ENCODE measurements at places on chromosomes 3 and 15.

DNA sequence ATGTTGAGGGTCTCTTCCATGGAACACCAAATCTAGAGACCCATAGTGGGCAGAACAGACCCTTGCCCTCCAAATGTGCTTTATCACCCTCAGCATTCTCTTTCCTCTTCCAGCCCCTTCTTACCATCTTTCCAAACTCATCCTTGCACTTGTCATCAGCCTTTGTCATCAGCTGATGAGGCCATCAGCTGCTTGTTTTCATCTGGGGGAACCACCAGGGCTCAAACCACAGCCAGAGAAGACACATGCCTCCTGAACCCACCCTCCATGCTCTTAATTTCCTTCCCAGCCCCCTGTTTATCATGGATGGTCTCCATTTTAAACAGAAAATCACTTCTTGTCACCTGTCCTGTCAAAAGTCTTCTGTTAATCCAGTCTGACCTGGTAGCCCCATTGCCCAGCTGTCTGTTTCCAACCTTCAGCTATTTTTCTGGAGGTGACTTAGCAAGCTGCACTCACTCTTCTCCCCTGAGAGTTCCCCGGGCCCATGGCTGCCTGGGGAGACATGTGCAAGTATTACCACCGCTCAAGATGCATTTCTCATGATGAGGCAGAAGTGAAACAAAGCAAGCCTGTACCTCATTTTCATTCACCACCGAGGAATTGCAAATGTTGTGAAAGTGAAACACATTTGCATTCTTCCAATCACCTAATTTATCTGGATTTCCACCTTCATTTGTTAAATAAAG lies 14.7 kb upstream of the SYNM start:
- no peak for DNase-seq

DNA sequence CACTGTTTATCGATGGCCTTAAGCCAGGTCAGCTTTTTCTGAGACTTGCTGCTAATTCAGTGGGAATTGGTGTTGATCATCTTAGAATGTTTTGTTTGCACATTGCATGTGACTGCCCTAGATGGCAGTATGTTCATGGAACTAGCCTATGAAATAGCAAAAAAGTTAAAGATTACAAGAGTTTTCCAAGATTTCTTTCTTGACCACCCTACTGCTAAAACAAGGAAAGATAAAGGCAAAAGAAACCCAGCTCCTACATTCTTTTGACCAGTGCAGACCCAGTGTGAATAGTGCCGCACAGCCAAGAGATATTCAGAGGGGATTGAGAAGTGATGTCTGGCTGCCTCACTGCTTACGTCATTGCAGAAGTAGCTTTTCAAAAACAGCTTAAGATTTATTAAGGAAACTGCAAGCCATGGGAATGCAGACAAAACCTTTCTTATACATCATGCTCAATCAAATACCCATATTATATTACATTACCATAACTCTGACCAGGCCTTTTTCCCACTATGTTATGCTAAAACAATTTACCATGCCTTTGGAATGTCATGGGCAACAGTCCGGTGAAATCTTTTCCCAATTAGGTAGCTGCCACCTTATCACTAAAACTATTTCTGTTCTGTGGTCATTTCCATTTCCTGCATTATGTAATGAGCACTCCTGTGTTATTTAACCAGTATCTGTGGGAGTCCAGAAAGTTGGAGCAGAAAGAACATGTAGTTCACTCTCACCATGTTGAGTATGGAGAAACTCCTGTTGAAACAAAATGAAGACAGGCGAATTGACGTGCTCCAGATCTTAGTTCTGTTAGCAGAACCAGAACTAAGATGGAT lies 6.0 kb downstream of the PHLDB2 start:
- DNase-seq, result no peak

DNA sequence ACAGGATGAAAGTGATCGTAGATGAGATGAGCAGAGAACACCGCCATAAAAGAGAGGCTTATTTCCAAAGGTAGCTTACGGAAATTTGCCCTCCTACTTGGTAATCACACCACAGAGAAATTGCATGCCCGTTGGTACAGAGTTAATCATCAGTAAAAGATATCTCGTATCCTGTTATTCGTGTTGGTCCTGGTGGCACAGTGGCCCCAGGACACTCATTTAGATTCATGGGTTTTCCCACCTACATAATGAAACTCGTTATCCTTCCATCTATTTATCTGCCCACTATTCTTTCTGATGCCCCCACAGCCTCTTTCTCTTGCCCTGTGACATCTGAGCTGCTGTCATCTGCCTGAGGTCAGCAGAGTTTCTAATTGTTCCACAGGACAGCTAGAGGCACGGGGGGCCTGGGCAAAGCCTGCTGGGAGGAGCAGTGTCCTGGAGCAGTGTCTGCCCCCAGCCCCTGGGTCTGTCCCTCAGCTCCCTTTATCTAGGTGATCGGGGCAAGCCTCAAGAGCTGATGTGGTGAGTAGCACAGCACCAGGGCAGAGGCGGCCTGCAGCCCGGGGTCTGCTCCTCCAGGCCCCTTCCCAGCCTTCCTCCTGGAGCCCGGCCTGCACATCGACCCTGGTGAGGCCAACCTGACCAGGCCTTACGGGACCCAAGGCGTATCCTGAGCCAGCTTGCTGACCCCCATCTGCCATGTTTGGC lies 42.2 kb downstream of the PXYLP1 start:
- DNase-seq, result no peak

- no peak for DNase-seq
These were observed 261.2 kb upstream of the DNAJC19 start for GRCh38 chr3:181250714-181251113.

GRCh38 chr15:24862726-24863521 lies 91.9 kb upstream of the SNRPN start:
- no peak for DNase-seq

DNA sequence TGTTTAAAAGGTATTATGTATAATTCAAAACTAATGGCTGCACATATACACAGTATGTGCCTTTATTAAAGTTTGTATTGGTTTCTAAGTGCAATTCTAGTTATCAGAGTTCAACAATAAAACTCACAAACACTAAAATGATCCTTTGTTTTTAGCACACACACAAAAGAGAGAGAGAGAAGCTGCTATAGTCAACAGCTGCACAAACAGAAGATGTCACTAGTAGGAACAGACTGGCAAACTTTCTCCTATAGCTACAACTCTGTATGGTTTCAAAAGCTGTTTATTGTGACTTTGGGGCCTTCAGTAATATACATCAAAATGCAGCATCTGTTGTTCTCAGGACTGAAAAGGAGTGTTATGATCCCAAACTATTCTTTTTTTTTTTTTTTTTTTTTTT lies 6.1 kb downstream of the SECISBP2L start:
- no peak for DNase-seq

- DNase-seq, result no peak
These were observed 1.5 kb downstream of the ADCY5 start for GRCh38 chr3:123447416-123447748.

DNA sequence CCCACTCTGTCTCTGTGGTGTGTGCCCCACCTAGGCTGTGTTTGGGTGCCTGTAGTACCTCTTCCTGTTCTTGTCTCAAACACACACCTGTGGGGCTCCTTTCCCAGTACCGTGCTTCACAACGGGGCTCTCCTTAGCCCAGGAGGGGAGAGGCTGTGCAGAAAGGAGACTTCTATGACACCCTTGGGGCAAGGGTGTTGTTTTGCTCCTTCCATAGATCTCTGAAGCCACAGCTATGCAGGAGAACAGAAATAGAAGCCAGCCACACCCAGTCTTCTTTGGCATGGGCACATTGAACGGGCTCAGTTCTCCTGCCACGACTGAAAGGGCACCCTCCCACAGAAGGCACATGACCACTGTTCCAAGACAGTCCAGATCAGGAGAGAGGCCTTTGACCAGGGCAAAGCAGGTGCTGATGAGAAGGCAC lies 74.3 kb downstream of the LIPC start:
- DNase-seq, result no peak

- DNase-seq, result no peak
These were observed 48.9 kb downstream of the TGFBR2 start for GRCh38 chr3:30655187-30655812.

GRCh38 chr3:42680271-42680670 lies 5.1 kb upstream of the KLHL40 start:
- no peak for DNase-seq

- no peak for DNase-seq
These were observed 90.5 kb downstream of the LPP start for GRCh38 chr3:188244395-188244861.

- DNase-seq, result no peak
These were observed 578 bp downstream of the OIP5 start for GRCh38 chr15:41331833-41332193.

DNA sequence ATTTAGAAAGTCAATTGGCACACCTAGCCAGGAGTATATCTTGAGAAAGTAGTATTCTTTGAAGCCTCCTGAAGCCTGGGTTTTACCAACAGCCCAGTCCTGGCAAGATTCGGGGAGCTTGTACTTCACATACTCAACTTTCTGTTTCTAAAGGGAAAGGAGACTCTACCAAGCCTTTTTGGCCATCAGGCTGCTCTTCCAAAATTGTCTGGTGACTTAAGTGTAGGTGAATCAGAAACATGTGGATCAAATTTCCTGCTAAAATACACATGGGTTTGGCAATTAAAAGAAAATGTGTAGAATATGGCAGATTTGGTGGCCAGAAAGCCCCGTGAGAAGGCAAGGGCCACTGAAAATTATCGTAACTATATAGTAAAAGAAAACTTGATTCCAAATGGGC lies 15.9 kb upstream of the GREM1 start:
- no peak for DNase-seq

- DNase-seq, result no peak
These were observed 135.1 kb downstream of the LRRC28 start for GRCh38 chr15:99386391-99386790.

GRCh38 chr15:81056304-81056703 lies 55.6 kb downstream of the TLNRD1 start:
- DNase-seq, result no peak

DNA sequence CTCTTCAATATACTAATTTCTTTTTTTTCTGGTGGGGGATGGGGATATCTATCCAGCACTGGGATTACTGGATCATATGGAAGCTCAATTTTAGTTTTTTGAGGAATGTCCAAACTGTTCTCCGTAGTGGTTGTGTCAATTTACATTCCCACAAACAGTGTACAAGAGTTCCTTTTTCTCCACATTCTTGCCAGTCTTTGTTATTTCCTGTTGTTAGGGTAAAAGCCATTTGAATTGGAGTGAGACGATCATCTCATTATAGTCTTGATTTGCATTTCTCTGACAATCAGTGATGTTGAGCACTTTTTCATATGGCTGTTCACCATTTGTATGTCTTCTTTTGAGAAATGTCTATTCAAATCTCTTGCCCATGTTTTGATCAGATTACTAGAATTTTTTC lies 12.8 kb upstream of the WDR49 start:
- DNase-seq, result no peak

DNA sequence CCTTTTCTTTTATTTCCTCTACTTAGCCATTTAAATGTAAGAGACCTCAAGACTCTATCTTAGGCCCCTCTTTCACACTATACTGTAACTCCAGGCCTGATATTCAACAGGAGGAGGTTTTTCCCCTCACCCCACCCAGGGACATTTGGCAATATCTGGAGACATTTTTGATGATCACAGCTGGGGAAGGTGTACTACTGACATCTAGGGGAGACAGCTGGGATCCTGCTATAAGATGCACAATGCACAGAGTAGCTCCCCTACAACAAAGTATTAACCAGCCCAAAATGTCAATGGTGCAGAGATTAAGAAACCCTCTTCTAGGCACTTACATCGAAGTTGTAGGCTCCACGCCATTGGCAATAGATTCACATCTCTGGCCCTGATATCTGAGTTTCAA lies 517.5 kb upstream of the UBE2E2 start:
- DNase-seq, result no peak

- no peak for DNase-seq
These were observed 48.8 kb downstream of the FBXO22 start for GRCh38 chr15:75952525-75952924.

GRCh38 chr3:57154470-57155309 lies 10.5 kb downstream of the IL17RD start:
- no peak for DNase-seq

DNA sequence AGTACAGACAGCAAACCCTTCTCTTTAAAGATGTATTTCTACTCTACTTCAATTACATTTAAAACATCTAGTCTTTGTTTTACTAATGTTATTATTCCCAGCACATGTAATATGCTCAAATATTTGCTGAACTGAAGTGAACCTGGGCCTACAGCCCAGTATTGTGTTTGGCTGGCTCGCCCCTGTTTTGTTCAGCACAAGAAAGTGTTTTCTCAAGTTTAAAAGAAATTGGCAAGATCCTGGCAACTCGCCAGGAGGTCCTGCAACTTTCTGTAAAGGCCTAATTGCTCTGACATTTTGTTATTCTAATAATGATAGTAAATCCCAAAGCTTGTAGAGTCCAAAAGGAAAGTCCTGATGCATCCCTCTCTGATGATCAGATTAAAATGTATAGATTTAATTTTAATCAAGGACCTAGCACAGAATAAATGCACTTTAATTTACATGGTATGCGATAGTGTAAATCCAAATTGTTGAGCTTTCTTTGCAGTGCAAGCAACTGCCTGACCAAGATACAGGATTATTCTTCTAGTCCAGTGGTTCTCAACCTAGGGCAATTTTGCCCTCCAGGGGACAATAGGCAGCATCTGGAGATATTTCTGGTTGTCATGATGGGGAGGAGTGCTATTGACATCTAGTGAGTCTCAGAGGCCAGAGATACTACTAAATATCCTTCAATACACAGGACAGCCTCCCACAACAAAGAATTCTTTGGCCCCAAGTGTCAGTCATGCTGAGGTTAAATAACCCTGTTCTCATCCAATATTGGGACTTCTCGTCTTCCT lies 35.7 kb upstream of the TMOD3 start:
- DNase-seq, result no peak

DNA sequence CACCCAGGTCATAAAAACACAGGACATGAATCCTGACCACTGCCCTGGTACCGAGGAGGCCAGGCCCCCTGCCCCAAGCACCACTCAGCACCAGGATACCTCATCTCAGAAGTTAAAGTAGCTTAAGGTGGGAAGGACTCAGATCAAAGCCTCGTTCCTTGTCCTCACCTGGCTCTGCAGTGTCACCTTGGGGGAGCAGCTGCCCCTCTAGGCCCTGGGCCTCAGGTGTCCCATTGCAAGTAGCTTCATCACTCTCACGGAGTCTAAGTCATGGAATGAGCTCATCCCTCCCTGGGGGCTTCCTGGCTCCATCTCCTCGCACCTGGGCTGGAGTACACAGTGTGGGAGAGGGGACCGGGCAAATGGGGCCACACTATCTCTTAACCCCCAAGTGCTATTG lies 148.0 kb downstream of the TPRA1 start:
- DNase-seq, result no peak

DNA sequence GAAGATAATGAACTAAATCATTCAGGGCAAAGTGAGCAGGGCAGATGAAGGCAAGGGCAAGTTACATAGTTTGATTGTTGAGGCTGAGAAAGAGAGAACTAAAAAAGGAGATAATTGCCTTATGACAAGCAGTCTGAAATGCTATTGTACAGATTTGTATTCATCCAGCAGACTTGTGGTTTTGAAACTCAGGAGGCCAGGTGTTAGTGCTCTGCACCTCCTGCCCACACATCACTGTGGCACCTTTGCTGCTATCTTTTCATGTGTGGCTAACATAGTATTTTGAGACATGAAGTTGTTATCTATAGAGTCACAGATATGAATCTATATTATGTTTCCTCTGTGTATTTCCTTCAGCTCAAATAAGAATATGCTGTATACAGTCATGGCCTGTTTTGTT lies 24.3 kb upstream of the SUCLG2 start:
- no peak for DNase-seq

Measured in effector CD8-positive, alpha-beta T cell (primary cell).